ENCODE measurements at places on chromosomes 5 and 9.

GRCh38 chr5:60036192-60036938 lies 142.8 kb upstream of the PDE4D start:
- DNase-seq: no peak

- DNase-seq: no peak
These were observed 22.2 kb upstream of the PAX5 start for GRCh38 chr9:37056046-37056920.

DNA sequence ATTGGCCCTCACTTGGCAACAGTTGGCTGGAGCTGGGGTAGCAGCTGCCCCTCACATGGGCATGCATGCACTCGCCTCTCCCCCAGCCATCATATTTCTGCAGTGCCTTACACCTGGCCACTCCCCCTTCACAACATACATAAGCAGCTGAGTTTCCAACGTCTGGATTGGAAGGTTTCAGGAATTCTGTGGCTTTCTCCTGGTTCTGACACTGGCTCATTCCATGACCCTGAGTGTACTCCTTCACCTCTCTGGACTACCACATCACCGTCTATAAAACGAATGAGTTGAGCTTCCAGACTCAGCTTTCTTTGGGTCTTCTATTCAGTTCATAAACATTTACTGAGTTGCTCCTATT lies 84.3 kb downstream of the GALNT10 start:
- DNase-seq: no peak

GRCh38 chr9:104903609-104904008 lies 24.3 kb downstream of the ABCA1 start:
- DNase-seq: no peak

DNA sequence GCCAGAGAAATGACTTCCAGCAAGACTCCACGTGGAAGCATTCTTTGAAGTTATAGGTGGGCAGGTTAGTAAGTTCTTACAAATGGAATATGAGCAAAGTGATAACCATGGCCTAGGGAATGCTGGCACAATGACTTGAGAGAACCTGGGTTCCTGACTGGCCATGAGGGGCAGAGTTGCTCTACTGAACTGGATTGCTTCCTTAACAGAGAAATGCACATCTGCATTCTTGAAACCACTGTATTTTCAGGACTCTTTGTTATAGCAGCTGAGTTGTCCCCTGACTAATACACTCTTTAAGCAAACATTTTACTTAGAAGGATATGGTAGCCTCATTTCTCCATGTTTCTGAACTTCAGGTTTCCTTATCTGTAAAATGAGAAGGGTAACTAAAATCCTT lies 108.3 kb upstream of the GNA14 start:
- DNase-seq: no peak

DNA sequence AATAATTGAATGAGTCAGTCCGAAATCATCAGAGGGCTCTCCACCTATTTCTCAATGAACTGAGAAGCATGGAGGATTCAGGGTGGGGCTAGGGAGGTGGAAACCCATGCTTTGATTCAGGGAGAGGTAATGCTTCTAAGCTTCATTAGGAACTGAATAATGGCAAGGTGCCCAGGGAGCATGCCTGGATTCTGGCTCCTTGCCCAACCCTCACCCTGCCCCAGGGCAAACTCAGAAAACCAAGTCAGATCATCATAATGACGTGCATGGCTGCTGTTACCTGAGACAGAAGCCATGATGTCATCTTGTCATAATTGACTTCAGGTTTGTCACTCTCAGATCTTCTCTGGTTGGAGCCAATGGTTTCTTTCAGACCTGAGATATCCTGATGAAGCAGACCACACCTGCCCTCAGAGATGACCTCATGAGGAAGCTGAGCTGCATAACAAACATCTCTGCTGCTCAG lies 199.6 kb downstream of the SYK start:
- peak; percentile 79 for DNase-seq

DNA sequence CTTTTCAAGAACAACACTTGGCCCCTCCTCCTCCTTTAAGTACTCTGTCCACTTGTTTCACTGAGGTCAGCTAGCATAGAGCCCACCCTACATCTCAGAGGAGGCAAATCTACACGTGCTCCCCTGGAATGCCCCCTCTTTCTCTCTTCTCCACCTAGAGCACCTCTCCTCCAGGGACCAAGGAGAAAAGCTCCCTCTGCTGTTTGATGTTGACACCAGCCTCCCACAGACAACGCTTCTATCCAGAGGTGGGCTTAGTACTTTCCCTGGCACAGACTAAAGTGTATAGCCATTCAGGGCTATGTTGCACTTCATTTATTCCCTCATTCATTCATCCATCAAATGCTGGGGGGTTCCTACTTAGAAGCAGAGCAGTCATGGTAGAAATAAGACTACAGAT lies 68.2 kb upstream of the TAF1L start:
- no peak for DNase-seq

DNA sequence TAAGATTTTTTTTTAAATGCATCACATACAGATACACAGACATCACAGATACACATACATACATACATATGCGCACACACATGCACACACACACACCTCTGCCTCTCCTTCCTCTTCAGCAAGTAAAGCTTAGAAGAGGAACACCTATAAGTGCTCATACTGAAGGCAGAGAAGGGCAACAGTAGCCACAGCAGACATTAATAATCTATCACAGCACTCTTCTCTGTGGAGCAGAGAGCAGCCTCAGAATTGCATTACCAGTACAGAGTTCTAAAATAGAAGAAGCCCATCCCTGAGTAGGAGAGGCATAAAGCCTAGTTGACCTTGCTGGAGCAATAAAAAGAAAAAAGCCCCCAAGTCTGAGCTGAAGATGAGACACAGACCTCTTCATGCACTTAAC lies 110.6 kb downstream of the MLLT3 start:
- no peak for DNase-seq

DNA sequence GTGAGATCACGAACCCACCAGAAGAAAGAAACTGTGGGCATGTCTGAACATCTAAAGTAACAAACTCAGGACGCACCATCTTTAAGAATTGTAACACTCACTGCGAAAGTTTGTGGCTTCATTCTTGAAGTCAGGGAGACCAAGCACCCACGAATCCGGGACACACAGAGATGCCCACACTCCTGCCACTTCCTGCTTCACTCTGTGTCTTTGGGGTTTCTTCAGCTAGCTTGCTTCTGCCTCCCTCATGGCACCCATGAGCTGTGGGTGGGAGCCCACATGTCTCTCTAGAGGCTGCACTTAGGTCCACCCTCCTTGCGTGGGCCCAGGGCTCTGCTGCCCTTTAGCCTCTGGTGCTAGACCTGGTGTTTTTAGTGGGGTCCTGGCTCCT lies 61.2 kb upstream of the CNOT6 start:
- no peak for DNase-seq

DNA sequence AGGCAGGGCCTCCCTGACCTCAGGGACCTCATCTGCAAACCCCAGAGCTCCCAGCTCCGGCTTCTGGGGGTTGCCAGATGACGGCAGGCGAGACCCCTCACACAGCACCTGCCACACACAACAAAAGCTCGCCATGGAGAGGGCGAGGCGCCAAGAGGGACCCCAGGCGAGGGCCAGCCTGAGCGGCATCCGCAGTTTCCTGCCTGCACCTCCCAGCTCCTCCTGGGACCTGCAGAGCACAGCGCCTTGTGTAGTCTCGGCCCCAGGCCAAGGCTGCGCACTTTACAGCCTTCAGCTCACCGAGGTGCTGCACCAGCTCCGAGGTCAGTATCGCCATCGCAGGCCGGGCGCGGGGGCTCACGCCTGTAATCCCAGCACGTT lies 82.4 kb upstream of the ADAMTS2 start:
- no peak for DNase-seq

DNA sequence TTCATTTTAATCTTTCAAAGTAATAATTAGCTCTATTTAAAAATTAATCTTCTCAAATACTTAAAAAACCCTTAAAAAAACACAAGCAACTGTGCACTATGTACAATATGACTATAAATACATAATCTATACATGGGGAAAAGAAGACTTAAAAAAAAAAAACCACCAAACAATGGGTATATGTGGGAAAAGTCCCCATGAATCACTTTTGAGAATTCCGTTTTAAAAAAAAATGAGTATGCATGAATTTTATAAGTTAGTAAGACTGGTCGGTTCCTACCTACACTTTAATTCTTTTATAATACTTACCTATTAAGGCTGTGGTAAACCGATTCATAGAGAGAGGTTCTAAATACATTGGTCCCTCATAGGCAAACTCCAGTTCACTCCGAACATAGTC lies 27.7 kb downstream of the RNF145 start:
- no peak for DNase-seq

GRCh38 chr5:74618106-74618505 lies 22.4 kb downstream of the ENC1 start:
- no peak for DNase-seq

DNA sequence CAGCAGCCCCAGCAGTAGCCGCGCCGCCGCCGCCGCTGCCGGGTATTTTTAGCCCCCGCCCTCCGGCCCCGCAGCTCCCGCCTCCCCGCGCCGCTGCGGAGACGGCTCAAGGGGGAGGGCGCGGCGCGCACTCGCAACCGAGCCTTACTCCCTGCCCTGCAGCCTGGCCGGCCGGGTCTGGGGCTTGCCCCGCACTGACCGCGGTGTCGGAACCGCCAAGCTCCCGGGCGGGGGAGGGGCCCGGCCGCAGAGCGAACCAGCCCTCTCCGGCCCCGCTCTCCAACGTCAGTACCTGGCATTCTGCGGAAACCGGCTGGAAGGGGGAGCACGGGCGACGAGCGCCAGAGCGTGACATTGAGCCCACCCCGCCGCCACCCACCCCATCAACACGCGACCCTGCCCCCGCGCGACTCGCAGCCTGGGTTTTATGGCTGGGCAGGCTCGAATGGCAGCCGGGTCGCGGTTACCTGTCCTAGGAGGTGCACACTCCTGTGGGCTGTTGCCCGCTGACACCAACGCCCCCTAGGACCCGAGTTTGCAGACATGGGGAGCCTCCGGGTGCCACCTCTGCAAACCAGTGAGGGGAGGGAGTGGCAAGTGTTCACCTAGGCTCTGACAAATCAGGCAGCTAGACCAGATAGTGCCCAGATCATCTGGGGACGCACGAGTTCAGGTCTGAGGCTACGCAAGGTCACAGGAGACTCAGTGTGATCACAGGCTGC lies at the start of gene ACSL6:
Gene ACSL6 (minus strand): TSS at position 37 of the 722 bp plus-strand sequence. CDS start 105 bp downstream, outside the sequence.
- DNase-seq: peak; percentile 70

GRCh38 chr9:104367507-104367906 lies 136.6 kb upstream of the OR13F1 start:
- DNase-seq: no peak

- no peak for DNase-seq
These were observed 380.1 kb upstream of the PRR16 start for GRCh38 chr5:120083851-120084542.

Measured in type B pancreatic cell (in vitro differentiated cells).